Activated CD4-positive, alpha-beta T cell treated with anti-CD3 and anti-CD28 coated beads, Interleukin-2, amount 10 ng/mL, durations not matched to agents 24 days and 14 days (primary cell): ENCODE measurements at places on chromosomes 5 and 9. TPM values are rescaled to one million over a fixed set of nuclear protein-coding genes. Genes with fewer than 3 reads are reported as not detected.

Gene SOX30
- total RNA-seq = 0.19 TPM in 1 of 2 replicates, not detected in the other

Gene GABRA1
- not detected in 2 replicates for total RNA-seq

Gene DPM2
- total RNA-seq = 62.7 and 65.1 TPM in 2 replicates

DNA sequence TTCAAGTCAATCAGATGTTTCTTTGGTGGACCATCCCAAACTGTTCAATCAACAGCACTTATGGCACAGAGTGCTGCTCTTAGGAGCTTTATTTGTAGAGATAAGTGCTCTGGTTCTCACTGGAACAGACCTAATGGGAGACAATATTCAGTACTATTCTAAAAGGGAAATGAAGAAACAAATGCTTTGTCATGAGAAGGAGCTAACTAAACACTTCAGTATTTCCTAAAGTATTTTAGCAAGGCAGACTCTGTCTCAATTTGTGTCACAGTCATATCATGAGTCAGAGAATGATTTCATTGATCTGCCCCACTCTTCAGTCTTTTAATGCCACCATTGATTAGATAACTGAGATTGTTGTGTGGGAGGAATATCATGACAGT lies 175.3 kb downstream of the SLF1 start:
- no peak for DNase-seq

DNA sequence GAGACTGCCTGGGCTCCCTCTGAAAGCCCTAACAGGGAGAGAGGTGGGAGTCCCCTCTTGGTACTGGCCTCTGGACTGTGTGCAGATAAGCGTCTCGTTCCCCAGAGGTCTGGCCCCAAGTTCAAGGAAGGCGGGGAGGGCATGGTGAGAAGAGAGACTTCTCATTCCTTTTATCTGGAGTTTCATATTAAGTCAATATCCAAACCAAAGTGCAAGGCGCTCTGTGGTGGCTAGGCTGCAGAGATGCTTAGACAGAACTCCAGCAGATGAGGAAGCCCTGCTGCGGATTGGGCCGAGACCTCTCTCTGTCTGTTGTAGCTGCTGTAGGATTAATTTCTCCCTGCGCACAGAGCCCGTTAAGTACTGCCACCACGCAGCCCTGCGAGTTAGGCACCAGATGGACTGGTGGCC lies 16.0 kb downstream of the MVB12B start:
- peak; percentile 40 for DNase-seq

DNA sequence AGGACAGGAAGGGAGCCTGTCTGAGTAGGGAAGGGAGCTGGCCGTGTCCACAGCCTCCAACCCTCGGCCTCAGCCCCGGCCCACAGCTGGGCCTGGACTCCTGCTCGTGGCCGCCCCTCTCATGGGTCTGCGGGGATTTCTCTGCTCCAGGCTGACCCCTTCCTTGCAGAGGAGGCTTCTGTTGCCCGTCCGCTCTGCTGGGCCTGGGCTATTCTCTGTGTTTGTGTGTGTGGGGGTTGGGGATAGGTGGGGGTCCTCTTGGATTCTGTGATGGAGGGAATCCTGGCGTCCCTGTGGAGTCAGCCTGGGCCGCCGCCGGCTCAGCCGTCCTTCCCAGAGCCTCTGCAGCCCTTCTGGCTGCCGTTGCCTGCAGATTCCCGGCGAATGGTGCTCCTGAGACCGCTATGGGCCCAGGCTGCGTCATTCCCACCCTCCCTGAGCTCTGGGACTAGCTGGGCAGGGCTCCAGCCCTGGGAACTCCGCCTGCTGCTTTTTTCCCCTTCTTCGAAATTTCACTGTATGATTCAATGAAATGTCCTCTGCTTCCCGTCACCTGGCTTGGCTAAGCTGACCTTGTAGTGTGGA lies 64.2 kb downstream of the FGF18 start:
- no peak for DNase-seq

- DNase-seq = no peak
Measured at GRCh38 chr9:91776409-91777291, 173.4 kb downstream of the ROR2 start.

DNA sequence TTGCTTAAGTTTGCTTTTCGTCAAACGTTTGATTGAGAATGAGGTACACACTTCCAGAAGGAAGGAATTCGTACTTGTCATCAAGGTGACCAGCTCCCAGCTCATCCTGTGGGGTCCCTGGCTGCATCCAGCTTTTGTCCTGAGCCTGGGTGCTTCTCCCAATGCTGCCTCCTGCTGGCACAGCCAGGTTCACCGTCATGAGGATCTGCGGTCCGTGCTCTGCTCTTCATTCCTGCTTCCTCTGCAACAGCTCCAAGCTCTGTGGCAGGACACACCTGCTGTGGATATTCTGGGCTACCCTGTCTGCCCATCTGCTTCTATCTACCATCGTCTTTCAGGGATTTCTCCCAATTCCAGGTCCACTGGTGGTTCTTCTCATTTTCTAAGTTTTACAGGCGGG lies 13.3 kb upstream of the UBE2QL1 start:
- DNase-seq = peak; percentile 62

- DNase-seq = no peak
Measured at GRCh38 chr5:55540525-55540924, 5.8 kb upstream of the PLPP1 start.

- no peak for DNase-seq
Measured at GRCh38 chr5:58827463-58827862, 244.6 kb downstream of the RAB3C start.

DNA sequence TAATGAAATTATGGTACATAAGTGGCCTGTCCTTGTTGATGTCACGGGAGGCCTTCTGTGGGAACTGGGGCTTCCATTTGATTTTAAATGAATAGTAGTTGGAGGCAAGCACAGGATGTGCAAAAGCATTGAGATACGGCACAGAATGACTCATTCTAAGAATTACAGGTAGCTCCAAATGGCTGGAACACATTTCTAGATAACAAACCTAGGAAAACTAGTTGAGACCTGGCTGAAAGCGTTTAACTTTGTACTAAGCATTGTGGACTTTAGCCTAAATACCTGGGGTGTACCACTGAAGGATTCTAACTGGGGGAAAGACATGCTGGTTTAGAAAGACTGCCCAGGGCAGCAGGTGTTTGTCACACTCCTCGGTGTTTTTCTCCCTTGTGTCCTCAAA lies 9.4 kb downstream of the SKP2 start:
- peak; percentile 53 for DNase-seq
